ENCODE measurements at places on chromosomes 12 and 14.

DNA sequence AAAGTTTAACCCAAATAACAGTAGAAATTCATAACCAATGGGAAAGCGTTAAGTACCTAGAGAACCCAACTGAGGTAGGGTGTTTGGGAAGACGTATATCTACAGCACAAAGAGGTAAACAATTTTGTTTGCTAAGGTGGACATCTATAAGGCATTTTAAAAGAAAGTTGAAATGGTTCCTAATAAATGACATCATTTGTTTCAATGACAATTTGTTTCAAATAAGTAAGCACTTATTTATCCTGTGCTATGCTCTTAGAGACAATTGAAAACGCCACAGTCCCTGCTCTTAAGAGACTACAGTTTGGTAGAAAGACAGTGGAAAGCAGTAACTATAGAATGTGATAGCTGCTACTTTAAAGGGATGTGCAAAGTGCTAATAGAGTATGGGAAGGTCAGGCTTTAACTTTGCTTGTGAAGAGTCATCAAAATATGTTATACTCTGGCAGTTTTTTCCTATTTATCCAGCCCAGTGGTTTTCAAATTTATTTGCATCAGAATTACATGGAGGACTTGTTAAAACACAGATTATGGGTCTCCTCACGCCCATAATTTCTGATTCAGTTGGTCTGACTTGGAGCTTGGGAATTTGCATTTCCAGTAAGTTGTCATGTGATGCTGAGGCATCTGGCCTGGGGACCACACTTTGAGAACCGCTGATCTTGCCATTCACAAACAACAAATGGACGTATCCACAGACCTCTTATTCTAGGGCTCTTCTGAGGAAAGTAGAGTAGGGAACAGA lies 19.6 kb upstream of the SMCO2 start:
- no peak for DNase-seq

- no peak for DNase-seq
Measured at GRCh38 chr14:79137045-79137430, 966.9 kb downstream of the NRXN3 start.

DNA sequence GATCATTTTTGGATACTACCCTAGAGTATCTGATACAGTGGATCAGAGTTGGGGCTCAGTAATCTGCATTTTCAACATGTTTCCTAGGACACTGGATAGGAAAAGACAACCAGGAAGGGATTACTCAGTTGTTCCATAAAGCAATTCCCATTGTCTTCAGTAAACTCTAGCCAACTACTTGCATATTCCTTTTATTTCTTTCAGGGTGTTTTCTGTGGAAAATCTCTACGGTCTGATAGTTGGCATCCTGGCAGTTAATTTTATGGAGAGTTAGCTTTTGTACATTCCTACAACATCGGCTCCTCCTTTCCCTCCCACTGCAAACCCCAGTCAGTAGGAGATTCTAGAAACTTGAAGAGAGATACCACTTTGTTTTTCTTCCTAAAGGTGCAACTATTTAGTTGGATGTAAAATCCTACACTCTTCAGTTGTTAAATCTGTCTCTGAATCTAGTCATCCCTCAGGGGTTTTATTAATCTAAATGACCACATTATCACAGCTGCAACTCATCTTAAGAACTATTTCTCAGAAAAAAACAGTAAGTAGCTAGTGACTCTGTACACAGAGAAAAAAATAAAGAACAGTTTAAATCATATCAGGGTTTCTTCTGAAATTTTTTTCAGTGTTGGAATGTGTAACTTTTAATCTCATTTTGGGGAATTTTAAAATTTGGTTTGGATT lies 103.9 kb downstream of the PDE3A start:
- DNase-seq: no peak

DNA sequence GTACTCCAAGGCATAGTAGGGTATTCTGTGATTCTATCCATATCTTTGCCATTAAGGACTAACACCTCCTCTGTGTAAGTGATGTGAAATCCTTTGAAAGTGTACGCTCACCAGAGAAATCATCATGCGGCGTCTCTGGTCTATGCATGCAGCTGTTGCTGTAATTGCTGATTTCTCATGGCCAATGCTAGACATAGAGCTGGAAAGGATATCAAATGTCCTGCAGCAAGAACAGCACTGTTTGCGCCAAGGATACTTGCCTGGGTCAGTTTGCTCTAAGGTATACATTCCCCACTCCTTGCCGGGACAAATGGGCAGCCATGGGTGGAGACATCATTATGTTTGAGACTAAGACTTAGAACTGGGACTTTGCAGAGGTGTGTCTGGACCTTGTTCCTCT lies 896.4 kb downstream of the BCL11B start:
- no peak for DNase-seq

GRCh38 chr12:77299910-77300669 lies 234.7 kb upstream of the E2F7 start:
- no peak for DNase-seq

DNA sequence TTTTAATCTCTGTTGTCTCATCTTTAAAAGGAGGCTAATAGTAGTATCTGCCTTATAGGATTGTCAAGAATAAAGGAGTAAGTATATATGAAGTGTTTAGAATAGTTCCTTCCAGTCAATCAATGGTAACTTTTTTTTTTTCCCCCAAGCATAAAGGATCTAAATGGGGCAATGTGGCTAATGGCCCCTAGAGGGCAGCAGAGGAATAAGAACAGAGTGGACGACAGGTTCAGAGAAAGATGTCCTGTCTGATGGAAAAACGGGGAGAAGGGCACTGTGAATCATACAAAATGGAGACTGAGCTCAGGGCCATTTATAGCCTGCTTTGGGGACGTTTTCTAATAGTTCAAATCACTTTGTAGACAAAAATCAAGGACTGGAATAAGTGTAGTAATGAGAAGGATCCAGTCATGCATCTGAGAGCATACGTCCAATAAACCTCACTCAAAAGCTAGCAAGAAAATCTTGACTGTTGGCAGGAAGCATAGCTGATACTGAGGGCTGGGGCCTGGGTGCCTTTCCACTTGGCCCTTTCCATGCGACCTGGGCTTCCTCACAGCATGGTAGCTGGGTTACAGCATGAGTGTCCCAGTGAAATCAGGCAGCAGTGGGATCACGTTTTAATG lies 51.3 kb downstream of the IFNG-AS1 start:
- DNase-seq: peak; percentile 56

GRCh38 chr14:92686900-92687427 lies 61.5 kb downstream of the LGMN start:
- DNase-seq: no peak

GRCh38 chr12:32535288-32535999 lies 136.1 kb downstream of the FGD4 start:
- peak; percentile 27 for DNase-seq

- no peak for DNase-seq
Measured at GRCh38 chr12:1810201-1810930, 10.0 kb upstream of the LRTM2 start.

DNA sequence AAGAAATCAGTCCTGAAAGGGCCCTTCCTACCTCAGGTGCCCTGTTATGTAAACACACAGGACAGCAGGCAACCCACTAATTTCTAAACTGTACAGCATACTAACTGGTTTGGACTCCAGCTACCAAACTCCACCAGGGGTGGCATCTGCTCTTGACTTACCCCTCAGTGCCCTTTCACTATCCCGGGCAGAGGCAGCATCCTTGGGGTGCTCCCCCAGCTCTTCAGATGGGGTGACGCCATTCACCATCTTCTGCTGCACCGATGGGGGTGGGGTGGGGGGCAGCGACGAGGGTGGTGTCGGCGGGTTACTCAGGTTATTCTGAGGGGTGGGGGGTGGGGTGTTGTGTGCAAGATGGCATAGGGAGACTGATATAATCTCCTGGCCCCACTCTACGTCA lies 11.5 kb upstream of the PRKAG1 start:
- DNase-seq: no peak

- no peak for DNase-seq
Measured at GRCh38 chr12:130192642-130193345, 30.5 kb downstream of the FZD10 start.

DNA sequence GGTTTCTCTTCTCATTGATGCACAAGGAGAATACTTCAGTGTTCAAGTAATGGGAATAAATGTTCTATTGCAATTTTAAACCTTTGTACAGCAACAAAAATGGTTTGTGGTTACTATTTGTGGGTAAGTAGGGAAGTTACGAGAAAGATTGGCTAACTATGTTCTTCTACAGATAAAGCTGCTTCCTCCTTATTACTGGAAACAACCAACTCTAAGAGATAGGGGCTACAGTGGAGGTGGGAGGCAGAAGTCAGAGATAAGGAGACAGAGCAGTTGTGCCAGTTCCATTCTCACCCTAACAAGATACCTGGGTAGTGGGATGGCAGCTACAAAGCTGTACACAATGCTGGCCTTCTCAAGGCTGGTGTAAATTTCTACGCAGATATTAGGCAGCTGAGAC lies 16.2 kb downstream of the NOXRED1 start:
- no peak for DNase-seq

DNA sequence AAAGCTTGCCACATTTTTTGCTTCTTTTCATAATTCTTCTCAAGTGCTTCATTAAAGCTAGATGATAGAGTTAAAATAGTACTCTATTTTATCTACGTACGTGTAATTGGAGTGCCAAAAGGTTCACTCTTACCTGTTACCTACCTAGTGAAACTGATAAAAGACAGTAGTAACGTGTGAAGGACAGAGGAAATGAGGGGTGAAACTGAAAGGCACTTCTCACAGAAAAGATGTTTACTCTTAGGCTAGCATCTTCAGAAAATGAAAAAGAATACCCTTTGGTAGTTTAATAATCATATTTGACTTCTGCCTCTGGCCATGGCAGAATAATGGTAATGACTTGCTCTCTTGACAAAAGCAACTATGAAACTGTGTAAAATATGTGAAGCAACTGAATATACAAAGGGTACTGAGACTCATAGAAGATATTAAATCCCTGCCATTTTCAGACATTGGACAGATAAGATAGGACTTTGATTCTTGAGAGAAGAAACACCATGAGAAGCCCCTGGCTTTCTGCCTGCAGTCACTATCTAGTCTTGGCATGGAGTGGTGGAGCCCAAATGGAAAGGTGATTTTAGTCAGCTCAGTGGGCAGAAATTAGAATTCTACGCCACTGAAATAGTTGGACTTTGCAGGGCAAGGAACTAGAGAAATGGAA lies 6.3 kb upstream of the EVL start:
- no peak for DNase-seq

DNA sequence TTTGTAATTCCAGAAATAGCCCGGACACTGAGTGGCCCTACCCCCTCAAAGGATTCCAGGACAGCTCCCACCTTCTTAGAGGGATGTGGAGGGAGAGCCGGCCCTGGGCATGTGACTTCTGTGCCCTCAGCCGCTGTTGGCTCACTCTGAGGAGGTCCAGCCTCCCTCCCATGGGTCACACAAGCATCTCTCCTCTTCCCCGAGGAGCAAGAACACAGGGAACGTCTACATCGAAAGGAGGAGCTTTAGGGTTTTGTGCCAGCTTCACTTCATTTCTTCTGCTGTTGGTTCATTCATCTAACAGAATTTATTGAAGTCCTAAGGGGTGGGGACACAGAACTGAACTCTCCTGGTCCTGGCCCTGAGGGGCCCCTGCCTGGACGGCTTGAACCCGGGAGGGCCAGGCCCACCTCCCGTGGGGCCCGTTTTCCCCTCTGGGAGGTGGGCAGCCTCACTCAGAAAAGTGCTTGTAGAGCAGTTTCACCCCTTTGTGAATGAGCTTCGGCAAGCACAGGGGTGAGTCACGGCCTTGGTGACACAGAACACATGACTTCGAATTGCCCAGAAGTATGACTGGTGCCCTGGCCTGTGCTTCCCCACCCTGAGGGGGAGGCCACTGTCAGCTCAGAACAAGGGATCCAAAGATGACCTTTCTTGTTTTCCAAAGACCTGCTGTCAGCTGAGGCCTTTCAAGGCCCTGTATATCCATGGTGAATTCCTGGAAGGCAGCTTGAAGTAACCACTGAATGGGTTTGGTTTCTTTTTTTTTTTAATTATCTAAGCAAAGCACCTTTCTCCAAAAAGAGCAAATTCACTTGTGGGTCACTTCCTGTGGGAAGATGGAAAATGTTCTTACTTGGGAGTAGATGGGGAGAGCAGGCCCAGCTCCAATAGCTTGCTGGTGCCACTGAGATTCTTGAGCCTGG lies 39.2 kb downstream of the NFKBIA start:
- no peak for DNase-seq

- DNase-seq: no peak
Measured at GRCh38 chr14:55381040-55381439, 30.6 kb downstream of the ATG14 start.

GRCh38 chr12:61896436-61896835 lies 363.8 kb upstream of the USP15 start:
- DNase-seq: no peak

- DNase-seq: no peak
Measured at GRCh38 chr12:131914179-131914702, 14.8 kb upstream of the PUS1 start.

DNA sequence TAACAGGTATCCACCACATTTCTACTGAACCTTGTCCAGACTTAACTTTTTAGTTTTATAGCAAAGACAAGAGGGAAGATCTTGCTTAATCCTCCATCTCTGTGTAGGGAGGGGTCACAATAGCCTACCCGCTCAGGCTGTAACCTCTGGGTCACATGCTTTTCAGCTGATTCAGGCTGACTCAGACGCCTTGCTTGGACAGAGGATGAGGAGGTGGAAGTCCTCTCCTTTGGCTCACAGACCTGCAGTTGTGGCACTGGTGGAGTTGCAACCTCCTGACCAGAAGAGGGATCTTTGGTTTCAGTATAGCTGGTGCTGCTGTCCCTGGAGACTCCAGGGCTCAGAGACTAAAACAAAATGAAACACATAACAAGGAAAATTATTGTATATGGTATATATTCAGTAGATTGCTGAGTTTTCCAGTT lies 16.2 kb downstream of the ACIN1 start:
- DNase-seq: no peak

DNA sequence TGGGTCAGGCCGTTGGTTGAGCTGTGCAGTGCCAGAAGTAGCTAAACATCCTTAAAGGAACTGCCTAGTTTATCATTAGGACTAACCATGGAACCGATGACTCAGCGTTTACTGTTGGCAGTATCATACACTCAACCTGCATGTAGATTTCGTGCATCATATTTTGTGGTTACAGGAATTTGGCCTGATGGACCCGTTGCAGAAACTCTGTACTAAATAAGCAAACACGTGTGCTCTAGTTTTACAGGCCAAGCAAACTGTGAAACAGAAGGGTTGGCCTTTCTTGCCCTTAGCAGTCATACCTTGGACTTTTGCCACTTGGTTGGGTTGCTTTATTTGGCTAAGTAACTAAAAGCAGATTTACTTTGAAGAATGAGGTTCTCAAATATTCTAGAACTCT lies 35.6 kb downstream of the DGLUCY start:
- DNase-seq: peak; percentile 99

All from HFF-Myc (cell line).